Brain microvascular endothelial cell (primary cell): ENCODE measurements at places on chromosomes 5 and 9.

- DNase-seq: no peak
Observed at GRCh38 chr5:76737846-76738245, 21.9 kb downstream of the F2R start.

DNA sequence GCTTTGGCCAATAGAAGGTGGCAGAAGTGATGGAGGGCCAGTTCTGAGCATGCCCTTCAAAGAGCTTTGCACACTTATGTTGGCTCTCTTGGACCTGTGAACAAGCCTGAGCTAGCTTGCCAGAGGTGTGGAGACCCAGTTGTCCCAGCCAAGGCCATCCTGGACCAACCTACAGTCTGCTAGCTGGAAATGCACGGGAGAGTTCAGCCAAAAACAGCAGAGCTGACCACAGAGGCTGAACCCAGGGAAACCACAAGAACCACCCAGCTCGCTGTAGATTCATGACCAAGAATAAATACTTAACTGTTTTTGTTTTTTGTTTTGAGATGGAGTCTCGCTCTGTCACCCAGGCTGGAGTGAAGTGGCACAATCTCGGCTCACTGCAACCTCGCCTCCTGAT is 65.4 kb upstream of the HAND1 start:
- DNase-seq: peak; percentile 25

GRCh38 chr5:7857926-7858632 is 7.1 kb upstream of the CFAP90 start:
- DNase-seq: no peak

- no peak for DNase-seq
Observed at GRCh38 chr5:88718736-88719135, 164.2 kb downstream of the MEF2C start.

DNA sequence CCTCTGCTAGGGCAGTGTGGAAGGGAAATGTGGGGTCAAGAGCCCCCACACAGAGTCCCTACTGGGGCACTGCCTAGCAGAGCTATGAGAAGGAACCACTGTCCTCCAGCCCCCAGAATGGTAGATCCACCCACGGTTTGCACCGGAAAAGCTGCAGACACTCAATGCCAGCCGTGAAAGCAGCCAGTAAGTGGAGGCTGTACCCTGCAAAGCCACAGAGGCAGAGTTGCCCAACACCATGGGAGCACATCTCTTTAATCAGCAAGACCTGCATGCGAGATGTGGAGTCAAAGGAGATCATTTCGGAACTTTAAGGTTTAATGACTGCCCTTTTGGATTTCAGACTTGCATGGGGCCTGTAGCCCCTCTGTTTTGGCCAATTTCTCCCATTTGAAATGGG is 52.2 kb downstream of the GKAP1 start:
- no peak for DNase-seq

GRCh38 chr5:94815313-94816039 is 197.0 kb downstream of the SLF1 start:
- DNase-seq: no peak

GRCh38 chr5:61311056-61311610 is 20.9 kb upstream of the ZSWIM6 start:
- DNase-seq: no peak

DNA sequence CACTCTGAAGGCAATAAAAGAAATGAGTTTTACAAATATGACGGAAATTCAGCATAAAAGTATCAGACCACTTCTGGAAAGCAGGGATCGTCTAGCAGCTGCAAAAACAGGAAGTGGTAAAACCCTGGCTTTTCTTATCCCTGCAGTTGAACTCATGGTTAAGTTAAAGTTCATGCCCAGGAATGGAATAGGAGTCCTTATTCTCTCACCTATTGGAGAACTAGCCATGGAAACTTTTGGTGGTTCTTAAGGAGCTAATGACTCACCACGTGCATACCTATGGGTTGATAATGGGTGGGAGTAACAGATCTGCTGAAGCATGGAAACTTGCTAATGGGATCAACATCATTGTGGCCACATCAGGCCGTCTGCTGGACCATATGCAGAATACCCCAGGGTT is 93.5 kb upstream of the RGMB start:
- peak; percentile 15 for DNase-seq

DNA sequence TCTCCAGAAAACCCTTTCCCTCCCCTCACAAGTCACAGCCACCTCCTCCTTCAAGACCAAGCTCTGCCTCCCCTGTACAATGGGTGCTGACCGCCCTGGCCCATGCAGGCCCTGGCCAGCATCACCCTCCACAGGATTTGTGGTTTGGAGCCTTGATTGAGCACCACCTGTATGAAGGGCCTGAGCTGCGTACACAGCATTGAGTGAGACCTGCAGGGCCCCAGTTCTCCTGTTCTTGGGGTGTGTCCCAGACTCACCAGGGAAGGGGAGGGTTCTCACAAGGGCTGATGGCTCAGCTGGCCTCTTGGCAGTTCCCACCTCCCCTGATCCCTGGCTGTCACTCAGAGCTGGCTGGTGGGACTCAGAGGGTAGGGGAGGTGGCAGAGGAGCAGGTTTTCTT is 63.7 kb upstream of the IER5L start:
- DNase-seq: no peak

DNA sequence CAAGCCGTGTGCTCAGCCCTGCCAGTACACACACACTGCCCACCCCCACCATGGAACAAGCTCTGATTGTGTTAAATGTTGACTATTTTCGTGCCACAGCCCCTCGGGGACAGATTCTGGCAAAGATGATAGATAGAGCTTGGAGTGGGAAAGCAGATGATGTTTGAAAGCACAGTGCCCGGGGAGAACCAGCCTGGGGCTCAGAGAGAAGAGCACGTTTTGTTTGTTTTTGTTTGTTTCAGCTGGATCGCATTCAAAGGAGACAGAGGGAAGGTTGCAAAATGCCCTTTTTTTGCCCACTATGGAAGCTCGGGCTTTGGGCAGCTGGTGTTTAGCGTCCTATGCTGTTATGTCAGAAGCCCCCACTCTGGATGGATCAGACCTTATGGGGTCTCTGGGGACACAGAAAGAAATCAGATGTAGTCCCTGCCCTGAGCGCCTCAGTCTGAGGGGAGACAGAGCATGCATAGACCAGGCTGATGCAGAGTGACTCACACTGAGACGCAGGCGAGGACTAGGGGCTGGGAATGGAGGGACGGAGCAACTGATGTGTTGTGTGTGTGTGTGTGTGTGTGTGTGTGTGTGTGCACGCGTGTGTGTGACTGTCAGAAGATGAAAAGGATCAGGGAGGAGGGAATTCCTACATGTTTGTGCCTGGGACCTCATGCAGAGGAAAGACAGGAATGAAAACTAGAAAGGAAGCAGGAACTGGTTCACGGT is 229.7 kb downstream of the MELK start:
- peak; percentile 70 for DNase-seq

DNA sequence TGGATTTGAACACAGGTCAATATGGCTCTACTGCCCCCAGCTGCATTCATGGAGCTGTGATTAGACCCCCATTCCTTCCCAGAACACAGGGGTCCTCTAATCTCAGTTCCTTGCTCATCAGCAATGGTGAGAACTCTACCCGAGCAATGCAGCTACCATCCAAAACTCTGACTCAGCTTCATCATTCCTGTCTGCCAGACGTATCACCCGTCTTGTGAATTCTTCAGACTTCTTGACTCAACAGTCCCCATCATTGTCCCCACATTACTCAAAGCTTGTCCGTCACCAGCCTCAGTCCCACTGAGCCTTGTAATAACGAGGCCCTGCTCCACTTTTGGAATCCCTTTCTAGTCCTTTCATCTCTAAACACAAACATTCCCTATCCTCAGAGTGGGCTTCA is 36.3 kb upstream of the STX17 start:
- DNase-seq: peak; percentile 77

DNA sequence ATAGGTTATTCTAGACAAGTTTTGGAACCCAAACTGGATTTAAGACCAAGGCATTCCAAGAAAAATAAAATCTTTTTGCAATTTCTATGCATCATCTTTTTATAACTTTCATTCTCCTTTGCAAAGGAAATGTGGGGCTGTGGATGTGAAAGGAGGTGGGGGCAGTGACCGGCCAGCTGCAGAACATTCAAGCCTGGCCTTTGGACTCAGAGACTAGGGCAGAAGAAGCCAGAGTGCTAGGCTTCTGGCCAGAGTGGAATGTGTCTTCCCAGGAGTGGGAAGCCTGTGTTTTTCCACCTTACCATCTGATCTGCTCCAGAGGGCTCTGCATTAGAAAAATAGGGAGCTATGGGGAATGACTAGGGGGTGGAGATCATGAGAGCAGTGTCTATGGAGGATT is 148.5 kb downstream of the C9orf152 start:
- no peak for DNase-seq

DNA sequence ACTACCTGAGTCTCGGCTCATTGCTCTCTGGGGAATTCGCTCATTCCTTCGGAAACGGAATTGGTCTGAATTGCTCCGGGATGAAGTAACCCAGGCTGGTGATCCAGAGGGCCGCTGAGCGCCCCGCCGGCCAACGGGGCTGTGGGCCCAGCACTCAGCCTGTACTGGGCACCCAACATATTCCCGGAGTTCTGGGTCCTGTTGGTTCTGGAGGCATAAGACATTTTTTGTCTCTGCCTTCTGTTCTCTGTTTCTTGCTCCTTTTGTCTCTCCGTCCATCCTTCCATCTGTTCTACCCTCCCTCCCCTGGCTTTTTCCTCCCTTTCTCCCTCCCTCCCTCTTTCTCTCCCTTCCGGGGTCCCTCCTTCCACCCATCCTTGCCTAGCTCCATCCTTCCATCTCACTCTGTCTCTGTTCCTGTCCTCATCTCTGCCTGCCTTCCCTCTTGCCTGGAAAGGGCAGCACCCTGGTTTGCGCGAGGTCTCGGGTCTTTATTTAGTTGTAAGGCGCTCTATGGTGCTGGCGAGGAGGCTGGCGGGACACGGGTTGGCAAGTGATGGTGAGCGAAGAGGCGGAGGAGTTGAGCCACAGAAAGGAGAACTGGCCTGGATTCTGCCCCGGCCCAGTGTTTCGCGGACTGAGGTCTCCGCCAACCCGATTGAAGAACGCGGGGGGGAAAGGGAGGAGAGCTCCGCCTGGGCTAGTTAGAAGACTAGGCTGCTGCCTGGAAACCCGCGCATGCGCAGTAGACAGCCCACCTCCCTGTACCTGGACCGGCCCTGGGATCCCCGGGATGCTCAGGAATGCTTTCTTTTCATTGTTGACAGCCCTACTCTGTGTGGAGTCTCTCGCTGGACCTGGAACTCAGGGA is 1468.0 kb downstream of the FOXD4L5 start:
- DNase-seq: peak; percentile 62

DNA sequence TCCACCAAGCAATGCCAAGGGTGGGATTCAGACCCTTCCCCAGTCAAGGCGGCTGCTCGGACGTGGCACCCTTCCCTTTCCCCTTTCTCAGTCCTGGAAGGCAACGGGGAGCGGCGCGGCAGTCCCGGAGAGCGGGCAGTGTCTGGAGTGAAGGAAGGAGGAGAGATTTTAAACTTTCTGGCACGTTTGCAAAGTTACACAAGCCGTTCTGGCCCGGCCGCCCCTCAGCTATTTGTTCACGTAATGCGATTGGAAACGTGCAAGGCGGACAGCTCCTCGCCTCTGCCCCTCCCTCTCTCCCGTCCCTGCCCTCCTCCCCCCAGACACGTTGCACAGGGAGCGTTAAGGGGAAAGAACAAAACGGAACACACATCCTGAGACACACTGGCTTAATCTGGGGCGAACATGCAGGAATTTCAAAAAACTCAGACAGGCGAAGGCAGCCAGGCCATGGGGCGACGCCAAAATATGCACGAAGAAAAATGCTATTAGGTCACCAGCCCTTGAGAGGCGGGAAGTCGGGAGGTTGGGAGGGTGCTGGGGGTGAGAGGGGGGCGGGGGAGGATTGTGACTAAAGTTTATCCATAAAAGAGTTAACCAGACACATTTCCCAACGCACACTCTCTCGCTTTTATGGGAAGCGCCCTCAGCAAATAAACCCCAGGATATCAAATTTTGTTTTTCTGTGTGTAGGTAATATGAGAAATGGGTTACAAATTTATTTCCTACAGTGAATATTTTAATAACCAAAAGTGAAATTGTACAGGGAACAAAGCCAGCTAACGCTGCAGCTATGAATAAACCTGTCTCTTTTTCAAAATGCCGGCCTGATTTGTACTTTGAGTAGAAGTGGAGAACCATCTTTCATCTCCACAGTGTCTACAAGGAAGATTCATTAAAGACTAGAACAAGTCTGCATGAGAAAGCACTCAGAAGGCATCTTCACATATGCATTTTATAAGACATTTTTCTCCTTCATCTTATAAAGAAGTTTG is at the start of gene LOX:
LOX (minus strand) TSS at position 144 of the 995 bp plus-strand sequence. CDS start 274 bp downstream, outside the sequence.
- DNase-seq: peak; percentile 95

DNA sequence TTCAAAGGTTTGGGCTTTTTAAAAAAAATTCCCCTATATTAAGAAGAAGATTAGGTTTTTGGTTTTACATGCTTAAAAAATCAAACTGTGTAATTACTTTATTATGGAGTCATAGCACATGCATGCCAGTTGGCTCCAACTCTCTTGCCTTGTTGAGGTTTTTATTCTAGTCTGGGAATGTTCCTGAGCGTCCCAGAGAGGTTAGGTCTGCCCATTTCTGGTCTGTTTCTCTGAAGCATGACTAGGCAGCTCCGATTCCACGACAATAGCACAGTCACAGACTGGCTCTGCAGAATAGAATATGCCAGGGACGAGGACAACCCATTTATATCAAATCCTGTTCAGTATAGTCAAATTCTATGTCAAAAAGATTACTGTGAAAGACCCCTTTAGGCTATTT is 217.0 kb downstream of the PCSK5 start:
- DNase-seq: no peak
